ENCODE measurements at places on chromosomes 12 and 14. TPM values are rescaled to one million over a fixed set of nuclear protein-coding genes. Genes with fewer than 3 reads are reported as not detected.

DNA sequence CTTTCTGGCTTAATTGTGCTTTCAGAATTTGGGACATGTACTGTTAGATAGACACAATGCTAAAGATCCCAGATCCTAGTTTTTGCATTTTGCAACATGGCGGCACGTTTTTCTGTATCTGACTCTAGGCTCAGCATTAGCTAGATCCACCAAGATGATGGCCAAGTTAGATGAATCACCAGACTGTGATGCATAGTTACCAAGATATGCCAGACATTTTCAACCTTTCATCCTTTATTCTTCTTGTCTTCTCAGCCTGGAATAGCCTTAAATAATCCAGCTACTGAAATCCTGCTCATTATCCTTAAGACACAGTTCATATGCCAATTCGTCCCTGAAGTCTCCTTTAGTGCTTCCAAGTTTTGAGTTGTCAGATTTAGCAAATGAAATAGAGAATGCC, 144.9 kb upstream of the CRY1 start:
- no peak for DNase-seq

Gene NAA30
- total RNA-seq = 19.3 TPM

Gene COPZ1
- 97.8 TPM for total RNA-seq

Gene RNASE12
- total RNA-seq = not detected

Gene MUCL1
- total RNA-seq = not detected

Gene SLCO1C1
- not detected for total RNA-seq

- no peak for DNase-seq
These were observed 11.5 kb upstream of the KRT78 start for GRCh38 chr12:52860102-52860823.

- DNase-seq = peak; percentile 89
These were observed 55.6 kb downstream of the LGMN start for GRCh38 chr14:92692822-92693226.

Data from spleen (tissue), 13 donors.